ENCODE measurements at places on chromosomes 6 and 20. TPM values are rescaled to one million over a fixed set of nuclear protein-coding genes. Genes with fewer than 3 reads are reported as not detected.

Gene RIPPLY2
- not detected for total RNA-seq

Gene TNFRSF6B
- total RNA-seq, result 39.9 TPM

Gene SMLR1
- not detected for total RNA-seq

Gene RIMS4
- not detected for total RNA-seq

GRCh38 chr20:47305667-47306066, 50.8 kb downstream of the ZMYND8 start:
- no peaks in the 10 kb centered on the region for H3K4me1 ChIP-seq
- DNase-seq, result no peak
- no peak overlapping the region for H3K4me3 ChIP-seq

DNA sequence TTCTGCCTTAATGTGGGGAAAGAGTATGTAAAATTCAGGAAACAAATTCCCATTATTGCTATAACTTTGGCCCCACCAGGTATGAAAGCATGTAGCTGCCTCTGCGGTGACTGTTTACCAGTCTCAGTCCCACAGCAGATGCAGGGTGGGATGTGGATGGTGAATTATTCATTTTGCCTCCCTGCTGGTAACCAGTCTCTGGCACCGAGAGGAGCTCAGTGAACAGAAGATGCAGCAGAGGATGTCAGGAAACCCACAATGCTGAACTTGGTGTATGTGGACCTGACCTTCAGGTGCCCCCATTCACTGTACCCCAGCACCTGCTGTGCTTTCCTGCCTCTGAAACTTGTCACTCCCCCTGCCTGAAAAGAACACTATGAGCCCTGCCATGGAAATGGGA, 8.8 kb upstream of the METTL24 start:
- no peak for DNase-seq
- no peak overlapping the region for H3K4me3 ChIP-seq
- H3K4me1 ChIP-seq, result no peaks in the 10 kb centered on the region

DNA sequence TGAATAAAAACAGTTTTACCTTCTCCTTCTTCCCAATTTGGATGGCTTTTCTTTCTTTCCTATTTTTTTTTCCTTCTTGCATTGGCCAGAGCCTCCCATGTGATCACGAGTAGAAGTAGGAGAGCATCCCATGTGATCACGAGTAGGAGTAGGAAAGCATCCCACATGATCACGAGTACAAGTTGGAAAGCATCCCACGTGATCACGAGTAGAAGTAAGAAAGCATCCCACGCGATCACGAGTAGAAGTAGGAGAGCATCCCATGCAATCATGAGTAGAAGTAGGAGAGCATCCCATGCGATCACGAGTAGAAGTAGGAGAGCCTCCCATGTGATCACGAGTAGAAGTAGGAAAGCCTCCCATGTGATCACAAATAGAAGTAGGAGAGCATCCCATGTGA, 218.6 kb downstream of the DLL1 start:
- H3K4me3 ChIP-seq, result no peak overlapping the region
- no peak overlapping the region for H3K27ac ChIP-seq
- no peaks in the 10 kb centered on the region for H3K4me1 ChIP-seq
- no peaks in the 10 kb centered on the region for H3K27me3 ChIP-seq
- no peaks in the 10 kb centered on the region for H3K36me3 ChIP-seq
- no peak for DNase-seq

GRCh38 chr6:1577896-1578745, 31.6 kb upstream of the FOXC1 start:
- no peak overlapping the region for H3K4me3 ChIP-seq
- no peak for DNase-seq
- no peak overlapping the region for H3K27ac ChIP-seq
- H3K4me1 ChIP-seq, result no peaks in the 10 kb centered on the region

- H3K36me3 ChIP-seq, result no peaks in the 10 kb centered on the region
- DNase-seq, result no peak
- no peak overlapping the region for H3K4me3 ChIP-seq
- no peaks in the 10 kb centered on the region for H3K4me1 ChIP-seq
- H3K27ac ChIP-seq, result no peak overlapping the region
Observed at GRCh38 chr6:169005166-169005565, 248.5 kb downstream of the THBS2 start.

DNA sequence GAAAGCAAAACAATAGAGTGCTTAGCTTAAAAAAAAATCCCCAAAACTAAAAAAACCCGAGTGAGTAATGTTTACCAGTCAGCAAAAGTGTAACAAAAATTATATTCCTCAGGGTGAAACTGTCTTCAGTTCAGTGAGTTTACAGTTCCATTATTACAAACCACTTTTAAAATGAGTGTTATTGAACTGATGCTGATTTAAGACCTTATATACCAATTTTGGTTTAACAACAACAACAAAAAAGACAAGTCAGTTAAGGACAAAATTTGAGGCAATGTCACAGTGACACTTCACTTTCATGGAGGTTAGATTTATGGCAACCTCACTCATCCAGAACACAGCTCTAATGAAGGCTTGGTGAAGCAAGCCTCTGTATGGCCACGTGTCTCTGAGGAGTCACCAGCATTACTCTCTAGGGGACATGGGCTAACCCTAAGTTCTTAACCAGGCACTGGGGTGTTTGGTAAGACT, 630.8 kb downstream of the PHF3 start:
- no peak for DNase-seq
- H3K4me1 ChIP-seq, result no peaks in the 10 kb centered on the region
- H3K36me3 ChIP-seq, result no peaks in the 10 kb centered on the region
- H3K4me3 ChIP-seq, result no peak overlapping the region

- H3K4me3 ChIP-seq, result no peak overlapping the region
- no peaks in the 10 kb centered on the region for H3K36me3 ChIP-seq
- H3K4me1 ChIP-seq, result peaks cover 6% of the 10 kb centered on the region
- no peak overlapping the region for H3K27ac ChIP-seq
- no peak for DNase-seq
- H3K27me3 ChIP-seq, result no peaks in the 10 kb centered on the region
Observed at GRCh38 chr6:84061613-84062398, 28.2 kb downstream of the MRAP2 start.

DNA sequence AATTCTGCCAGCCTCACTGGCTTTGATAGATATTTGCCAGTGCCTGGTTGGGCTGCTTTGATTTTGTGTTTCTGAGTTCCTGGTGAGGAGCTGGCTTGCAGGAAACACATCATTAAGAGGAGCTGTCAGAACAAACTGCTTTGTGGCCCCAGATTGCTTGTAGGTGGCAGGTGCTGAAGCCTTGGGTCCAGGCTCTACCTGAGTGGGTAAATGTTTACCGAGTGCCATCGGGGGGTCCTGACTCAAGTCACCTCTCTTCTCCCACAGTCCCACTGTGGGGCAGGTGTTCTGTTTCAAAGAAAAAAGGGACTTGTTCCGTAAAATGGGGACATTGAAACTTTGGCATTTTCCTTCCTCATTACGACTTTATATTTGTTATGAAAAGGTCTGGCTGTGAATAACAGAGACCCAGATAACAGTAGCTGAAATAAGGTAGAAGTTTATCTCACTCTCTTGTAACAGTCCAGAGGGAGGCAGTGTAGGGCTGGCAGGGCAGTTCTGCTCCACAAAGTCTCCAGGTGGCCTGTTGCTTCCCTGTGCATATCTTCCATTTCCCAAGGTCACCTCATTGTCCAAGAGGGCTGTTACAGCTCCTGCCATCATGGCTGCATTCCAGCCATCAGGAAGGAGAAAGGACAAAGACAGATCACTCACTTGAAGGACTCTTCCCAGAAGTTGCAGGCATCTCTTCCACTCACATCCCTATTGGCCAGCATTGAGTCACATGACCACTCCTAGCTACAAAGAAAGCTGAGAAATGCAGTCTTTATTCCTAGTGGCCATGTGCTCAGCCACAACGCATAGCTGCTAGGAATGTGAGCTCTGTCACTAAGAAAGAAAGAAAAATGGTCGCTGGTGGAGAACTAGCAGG, 149.9 kb upstream of the KCNG1 start:
- H3K4me3 ChIP-seq, result no peak overlapping the region
- H3K4me1 ChIP-seq, result no peaks in the 10 kb centered on the region
- peaks cover 24% of the 10 kb centered on the region for H3K27me3 ChIP-seq
- no peaks in the 10 kb centered on the region for H3K36me3 ChIP-seq
- DNase-seq, result no peak

DNA sequence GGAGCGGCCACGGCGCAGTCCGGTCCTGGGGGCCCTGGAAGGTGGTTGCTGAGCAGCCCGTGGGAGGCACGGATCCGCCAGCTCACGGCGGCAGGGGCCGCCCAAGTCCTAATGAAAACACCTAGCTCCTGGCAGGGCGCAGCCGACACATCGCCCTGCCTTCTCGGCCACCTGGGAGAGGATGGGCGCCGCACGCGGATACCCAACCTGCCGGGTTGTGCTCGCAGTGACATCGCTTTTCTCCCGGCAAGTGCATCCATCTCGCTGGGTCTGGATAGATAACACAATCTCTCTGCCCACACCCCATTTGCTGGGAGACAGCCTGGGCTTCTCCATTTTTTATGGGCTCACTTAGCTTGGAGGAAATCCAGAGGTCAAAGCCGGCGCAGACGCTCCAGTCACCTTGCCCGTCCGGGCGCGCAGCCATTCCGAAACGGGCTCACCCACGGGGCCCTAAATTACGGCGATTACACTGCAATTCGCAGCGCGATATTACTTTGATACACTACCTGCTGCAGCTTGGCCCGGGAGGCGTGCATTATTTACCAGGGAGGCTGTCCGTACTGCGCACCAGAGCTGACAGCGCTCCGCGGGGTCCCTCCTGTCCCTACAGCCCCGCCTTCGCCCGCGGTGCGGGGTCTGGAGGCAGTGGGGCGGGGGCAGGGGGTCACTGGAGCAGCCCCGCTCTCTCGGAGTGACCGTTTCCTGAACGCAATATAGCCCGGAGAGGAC, 36.2 kb upstream of the CCDC167 start:
- H3K36me3 ChIP-seq, result no peaks in the 10 kb centered on the region
- peaks cover 67% of the 10 kb centered on the region for H3K27me3 ChIP-seq
- H3K27ac ChIP-seq, result no peak overlapping the region
- peak overlapping the region; percentile 53 for H3K4me3 ChIP-seq
- peak; percentile 35 for DNase-seq
- no peaks in the 10 kb centered on the region for H3K4me1 ChIP-seq

DNA sequence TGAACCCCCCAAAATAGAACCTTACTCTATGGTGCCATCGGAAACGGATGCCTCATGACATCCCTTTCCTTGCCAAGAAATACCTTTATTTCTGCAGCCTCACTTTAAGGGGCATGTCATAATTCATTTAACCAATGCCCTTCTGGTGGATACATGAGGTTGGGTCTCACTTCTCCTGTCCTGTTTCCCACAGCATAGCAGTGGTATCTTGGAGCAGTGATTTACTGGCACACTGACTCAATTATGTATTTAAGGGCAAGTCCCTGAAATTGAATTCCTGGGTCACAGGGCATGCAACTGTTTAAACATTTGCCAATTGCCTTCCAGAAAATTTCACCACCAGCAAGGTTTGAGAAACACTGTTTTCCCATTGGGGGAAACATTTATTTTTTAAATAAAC, 639 bp upstream of the LBP start:
- no peak overlapping the region for H3K4me3 ChIP-seq
- no peak for DNase-seq
- H3K27me3 ChIP-seq, result peaks cover 29% of the 10 kb centered on the region
- H3K27ac ChIP-seq, result no peak overlapping the region
